Activated gamma-delta T cell (primary cell): ENCODE measurements at places on chromosomes 12 and 14.

DNA sequence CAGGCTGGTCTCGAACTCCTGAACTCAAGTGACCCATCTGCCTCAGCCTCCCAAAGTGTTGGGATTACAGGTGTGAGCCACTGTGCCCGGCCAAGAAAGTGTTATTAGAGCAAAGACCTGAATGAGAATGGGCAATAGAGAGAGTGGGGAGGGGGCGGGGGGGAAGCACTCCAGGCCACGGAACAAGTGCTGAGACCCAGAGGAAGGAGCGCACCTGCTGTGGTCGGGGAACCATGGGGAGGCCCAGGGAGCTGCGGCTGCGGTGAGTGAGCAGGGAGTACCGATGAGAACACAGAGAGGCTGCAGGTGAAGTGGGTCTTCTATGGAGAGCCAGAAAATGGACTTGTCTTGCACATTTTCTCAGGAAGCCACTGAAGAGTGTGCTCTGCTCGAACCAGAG is 10.8 kb downstream of the SMIM41 start:
- no peak for DNase-seq

DNA sequence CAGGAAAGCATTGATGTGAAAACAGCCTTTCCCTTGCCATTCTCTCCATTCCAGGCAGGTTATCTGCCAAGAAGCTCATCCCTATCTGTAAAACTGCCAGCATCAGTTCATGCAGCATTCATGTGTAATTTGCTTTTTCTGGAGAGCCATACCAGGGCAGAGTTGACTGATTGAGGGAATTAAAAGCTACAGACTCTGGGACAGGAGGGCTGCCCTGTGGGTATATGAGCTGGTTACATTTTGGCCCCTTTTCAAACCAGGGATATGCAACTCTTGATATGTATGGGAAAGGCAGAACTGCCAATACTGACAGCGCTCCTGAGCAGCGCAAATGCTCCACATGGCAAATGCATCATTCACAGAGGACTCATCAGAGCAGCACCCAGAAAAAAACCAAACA is 53.7 kb downstream of the SYT1 start:
- DNase-seq = no peak

DNA sequence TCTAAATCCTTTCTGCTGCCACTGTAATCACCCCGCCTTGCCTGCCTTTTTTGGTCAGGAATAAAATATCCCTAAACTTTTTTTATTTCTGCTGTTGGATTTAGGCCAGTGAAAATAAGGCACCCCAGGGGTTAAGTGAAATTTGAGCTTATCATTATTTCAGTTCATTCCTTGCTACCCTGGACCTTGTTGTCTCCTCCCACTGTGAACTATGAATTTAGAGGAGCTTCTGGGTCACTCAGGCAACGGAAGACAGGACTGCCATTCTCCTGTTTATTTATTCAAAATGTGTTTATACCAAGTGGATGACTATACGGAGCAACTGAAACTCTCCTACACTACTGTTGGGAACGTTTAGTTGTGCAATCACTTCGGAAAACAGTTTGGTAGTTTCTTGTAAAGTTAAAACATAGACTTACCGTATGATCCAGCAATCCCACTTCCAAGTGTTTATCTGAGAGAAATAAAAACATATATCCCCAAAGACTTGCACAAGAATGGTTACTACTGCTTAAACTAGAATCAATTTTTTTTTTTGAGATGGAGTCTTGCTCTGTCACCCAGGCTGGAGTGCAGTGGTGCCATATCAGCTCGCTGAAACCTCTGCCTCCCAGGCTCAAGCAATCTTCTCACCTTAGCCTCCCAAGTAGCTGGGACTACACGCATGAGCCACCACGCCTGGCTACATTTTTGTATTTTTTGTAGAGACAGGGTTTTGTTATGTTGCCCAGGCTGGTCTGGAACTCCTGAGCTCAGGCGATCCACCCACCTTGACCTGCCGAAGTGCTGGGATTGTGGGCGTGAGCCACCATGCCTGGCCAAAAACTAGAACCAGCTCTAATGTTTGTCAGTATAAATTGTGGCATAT is 2.3 kb upstream of the TRAFD1 start:
- no peak for DNase-seq

- no peak for DNase-seq
Observed at GRCh38 chr14:62824086-62824485, 221.2 kb downstream of the KCNH5 start.

- DNase-seq = no peak
Observed at GRCh38 chr14:22521449-22522239, 67.4 kb downstream of the DAD1 start.

GRCh38 chr12:4643747-4644146 is 5.1 kb downstream of the AKAP3 start:
- no peak for DNase-seq

DNA sequence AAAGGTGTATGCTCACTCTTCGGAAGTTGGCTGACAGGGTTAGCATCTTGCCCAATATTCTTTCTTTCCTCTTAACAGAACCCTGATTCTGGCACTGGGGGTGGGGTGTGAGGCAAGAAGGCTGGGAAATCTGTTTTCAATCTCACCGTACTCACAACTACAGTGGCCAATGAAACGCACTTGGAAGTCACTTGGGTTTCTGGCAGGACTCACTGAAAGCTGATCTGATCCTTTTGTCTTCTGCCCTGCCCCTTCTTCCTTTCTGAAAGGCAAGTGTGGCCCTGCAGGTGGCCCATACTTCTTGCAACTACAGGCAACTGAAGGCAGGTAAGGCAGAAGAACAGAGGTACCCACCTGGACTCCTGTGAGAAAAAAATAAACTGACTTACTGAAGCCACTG is 106.9 kb downstream of the STXBP6 start:
- no peak for DNase-seq

DNA sequence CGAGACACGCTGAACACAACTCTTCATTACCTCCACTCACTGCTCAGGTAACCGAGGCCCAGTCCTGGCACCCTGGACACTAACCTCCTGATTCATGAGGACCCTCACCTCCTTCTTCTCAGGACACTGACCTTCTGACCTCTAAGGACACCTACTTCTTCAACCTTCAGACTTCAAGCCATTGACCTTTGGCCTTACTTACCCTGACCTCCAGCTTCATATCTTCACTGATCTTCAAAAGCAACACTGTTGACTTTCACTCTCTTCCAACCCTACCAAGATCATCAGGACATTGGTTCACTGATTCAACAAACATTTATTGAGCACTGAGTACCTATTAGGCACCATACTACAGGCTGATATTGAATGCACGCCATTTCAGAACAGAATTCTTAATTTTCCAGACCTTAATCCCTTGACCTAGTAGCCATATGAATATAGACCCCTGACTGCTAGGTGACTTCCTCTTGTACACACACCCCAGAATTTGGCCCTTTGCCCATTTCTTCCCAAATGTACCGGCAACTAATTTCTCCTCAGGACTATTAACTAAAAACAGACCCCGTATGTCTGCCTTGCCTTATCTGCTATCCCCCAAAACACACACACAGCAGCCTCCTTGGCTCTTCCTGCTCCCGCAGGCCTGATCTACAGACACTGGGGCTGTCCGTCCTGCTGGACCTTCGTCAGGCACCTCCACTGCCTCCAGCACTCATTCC is 5.8 kb downstream of the ARHGEF40 start:
- DNase-seq = no peak

GRCh38 chr12:64103825-64104740 is 118.0 kb downstream of the KICS2 start:
- DNase-seq = no peak

DNA sequence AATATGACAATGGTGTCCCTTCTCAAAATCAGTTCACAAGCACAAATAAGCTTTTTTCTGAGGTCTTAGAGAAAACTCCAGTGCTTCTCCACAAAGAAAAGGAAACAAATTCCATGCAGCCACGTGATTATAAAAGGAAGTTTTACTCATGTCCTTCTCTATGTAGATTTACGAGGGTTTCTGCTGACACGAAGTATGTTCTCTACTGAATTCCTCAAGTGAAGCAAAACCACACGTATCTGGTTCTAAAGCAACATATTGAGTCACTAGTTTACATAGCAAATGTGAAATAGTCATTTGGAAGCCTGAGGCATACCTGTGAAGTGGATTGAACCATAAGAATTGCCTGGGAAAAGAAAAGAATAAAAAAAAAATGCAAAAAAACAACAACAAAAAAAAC is 31.9 kb downstream of the BMP4 start:
- DNase-seq = no peak

DNA sequence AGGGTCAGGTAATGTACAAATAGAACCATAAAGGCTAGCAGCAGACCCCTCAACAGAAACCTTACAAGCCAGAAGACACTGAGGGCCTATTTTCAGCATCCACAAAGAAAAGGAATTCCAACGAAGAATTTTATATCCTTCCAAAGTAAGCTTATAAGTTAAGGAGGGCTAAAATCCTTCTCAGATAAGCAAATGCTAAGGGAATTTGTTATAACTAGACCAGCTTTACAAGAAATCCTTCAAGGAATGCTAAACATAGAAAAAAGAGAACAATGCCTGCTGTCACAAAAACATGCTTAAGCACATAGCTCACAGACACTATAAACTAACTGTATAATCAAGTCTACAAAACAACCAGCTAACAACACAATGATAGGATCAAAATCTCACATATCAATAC is 130.7 kb upstream of the RPL10L start:
- DNase-seq = no peak

GRCh38 chr12:85281636-85282312 is 1.8 kb downstream of the ALX1 start:
- no peak for DNase-seq

GRCh38 chr12:57614178-57614947 is 3.1 kb downstream of the ARHGEF25 start:
- DNase-seq = no peak

DNA sequence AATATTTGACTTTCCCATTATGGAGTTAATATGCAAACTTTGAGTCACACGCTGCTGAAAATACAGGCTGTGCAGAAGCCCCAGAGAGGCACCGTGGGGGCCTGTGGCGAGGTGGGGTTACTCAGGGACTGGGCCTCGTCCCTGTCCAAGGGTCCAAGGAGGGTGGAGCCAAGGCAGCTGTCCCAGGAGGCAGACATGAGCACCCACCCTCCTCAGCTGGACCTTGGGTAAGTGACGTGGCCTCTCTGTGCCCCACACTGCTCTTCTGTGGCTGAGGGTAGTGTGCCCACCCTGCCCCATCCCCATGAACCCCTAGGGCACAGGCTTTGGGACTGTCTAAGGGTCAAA is 39.4 kb downstream of the FAM222A start:
- no peak for DNase-seq

DNA sequence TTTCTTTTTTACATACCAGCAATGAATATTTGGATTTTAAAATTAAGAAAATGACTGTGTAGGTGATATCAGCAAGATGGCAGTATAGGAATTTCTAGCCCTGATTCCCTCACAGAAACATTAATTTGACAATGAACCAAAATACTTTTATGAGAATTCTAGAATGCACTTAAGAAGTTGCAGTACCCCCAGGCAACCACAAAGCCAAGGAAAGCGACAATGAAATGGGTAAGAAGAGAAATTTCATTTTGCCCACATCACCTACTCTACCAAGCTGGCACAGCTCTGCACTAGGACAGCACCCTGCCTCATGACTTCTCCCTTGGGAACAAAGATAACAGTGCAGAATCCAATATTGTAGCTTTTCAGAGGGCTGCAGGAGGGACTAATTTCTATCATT is 6.6 kb downstream of the OR9K2 start:
- DNase-seq = no peak

GRCh38 chr12:53078425-53079225 is 565 bp downstream of the SPRYD3 start:
- DNase-seq = no peak

DNA sequence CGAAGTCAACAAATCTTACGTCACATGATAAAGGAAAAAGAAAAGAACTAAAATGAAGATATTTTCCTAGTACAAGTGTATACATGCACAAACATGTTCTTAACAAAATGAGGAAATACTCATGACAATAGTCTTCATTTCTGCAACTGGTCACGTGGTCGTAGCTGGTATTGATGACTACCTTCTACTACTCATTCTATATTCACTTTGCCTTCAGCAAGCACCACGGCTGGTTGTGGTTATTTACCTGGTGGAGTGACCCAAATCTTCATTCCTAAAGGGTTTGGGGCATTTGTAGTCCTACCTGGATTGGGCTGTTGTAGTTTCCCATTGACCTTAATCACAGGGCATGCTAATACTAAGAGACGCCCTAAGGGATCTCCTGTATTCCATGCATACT is 51.2 kb downstream of the FIGNL2 start:
- no peak for DNase-seq

DNA sequence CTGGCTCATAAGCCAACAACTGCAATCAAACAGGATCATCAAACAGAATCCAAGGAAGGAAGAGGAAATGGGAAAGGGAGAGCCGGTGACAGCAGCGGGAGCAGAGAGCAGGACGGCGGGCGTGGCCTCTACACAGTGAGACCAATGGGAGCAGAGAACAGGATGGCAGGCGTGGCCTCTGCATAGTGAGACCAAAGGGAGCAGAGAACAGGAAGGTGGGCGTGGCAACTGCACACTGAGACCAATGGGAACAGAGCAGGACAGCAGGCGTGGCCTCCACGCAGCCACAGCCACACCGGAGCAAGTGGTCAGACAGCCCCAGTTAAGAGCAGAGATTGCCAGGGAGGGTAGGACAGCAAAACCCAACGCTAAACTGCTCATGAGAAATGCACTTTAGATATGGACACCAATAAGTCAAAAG is 16.4 kb downstream of the LRCOL1 start:
- no peak for DNase-seq

GRCh38 chr12:26599096-26599695 is 233.8 kb downstream of the ITPR2 start:
- no peak for DNase-seq

DNA sequence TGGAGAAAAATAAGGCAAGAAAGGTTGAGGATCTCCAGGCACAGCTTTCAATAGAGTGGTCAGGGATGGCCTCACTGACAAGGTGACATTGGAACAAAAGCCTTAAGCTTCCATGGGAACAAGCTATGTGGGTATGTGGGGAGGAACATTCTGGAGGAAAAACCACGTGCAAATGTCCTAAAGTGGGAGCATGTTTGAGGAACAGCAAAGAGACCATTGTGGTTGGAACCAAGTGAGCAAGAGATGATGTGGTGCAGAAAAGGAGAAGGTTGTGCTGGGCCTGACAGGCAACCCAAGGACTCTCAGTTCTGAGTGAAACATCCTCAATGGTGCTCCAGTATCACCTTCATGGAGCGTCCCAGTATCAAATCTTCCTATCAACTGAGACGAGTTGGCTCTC is 184.0 kb downstream of the CAND1 start:
- DNase-seq = no peak

DNA sequence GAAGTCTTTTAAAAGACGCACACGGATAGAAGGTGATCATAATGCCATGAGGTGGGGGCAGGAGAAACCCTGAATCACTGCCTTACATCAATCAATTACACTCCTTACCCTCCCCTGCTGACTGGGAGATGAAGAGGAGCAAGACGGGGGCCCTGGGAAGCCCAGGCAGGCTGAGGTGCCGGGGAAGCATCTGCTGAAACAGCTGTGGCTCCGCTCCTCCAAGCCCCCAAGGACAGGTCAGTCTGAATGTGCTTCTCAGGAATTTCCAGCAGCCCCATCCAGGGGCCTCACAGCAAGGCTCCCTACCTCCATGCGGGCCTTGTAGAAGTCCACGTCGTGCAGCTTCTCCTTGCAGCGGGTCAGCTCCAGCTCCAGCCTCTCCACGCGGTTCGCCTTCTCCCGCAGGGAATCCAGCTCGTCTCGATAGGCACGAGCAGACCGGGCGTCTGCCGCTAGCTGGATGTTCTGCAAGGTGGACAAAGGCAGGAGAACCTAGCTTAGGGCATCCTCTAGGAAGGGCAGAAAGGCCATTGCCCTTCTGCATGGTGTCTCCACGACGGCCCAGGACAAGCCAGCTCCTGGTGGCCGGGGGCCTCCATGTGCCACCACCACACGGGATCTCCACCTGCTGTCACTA is 79.8 kb downstream of the CCDC88C start:
- no peak for DNase-seq

- no peak for DNase-seq
Observed at GRCh38 chr14:104297313-104297704, 158.9 kb downstream of the KIF26A start.
